ENCODE measurements at places on chromosomes 16 and 17. TPM values are rescaled to one million over a fixed set of nuclear protein-coding genes. Genes with fewer than 3 reads are reported as not detected.

HES7 gene
- not detected for total RNA-seq

- peak; percentile 92 for DNase-seq
These were observed 2.1 kb downstream of the SCARF1 start for GRCh38 chr17:1643293-1643998.

DNA sequence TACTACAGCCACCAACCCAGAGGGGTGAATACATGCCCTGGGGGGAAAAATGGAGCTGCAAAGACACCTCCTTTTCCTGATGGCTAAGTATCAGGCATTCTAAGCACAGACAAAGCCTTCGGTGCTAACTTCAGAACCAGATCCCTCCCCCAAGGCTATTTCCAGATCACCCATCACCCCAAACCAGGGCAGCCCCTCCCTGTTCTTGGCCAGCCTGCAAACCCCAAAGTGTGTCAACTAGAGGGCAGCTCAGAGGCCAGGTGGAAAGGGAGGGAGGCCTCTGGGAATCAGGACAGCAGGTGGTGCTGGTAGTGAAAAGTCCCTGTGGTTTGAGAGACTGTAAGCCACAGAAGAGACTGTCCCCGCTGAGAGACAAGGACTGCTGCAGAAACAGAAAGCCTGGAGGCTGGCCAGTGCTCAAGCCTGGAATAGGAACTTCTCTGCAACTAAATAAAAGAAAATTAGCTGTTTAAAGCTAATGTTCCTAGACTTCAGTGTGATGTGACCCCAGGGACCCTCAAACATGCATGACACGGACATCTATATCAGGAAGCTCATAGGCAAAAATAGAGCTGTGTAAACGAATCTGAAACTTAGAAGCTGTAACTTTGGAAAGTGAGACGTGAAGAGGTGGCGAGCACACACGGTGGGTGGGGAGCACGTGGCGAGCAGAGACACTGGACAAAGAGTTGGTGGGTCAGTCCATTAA is 9.1 kb downstream of the TUBG1 start:
- peak; percentile 79 for DNase-seq

- no peak for DNase-seq
These were observed 933.6 kb upstream of the CDH8 start for GRCh38 chr16:62969711-62970318.

TMEM100 gene
- not detected for total RNA-seq

- no peak for DNase-seq
These were observed 12.8 kb upstream of the GFAP start for GRCh38 chr17:44928136-44928535.

ZKSCAN2 gene
- total RNA-seq, result 10.5 TPM

CCL4 gene
- total RNA-seq, result not detected

DNA sequence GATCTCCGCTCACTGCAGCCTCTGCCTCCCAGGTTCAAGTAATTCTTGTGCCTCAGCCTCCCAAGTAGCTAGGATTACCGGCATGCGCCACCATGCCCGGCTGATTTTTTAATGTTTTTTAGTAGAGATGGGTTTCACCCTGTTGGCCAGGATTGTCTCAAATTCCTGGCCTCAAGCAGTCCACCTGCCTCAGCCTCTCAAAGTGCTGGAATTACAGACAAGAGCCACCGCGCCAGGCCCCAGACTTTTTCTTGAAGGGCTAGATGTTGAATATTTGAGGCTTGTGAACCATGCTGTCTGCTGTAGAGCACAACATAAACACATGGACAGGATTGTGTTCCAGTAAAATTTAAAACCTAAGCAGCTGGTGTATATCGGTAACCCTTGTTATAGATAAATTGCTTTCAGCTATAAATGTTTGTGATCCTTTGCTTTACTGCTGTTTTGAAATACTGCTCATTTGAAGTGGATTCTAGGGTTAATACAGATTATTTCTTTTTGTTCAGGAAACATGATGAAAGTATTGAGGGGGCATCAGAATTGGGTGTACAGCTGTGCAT is 12.4 kb downstream of the WSB1 start:
- DNase-seq, result no peak

DNA sequence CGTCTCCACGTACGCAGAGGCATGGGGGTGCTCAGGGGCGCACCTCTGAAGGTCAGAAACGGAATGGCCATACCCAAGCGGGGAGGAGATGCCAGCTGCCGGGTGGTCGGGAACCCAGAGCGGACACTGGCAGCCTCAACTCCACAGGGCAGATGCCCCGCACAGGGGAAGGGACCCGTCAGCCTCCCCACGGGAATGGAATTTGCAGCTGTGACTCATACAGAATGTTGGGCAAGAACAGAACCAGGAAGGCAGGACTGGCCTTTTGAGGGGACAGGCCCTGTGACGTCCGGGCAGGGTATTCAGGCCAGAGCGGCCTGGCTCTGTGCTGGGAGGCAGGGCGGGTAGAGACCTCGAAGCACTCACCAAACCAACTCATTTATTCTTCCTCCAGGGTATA is 7.5 kb downstream of the TK1 start:
- DNase-seq, result no peak

DNA sequence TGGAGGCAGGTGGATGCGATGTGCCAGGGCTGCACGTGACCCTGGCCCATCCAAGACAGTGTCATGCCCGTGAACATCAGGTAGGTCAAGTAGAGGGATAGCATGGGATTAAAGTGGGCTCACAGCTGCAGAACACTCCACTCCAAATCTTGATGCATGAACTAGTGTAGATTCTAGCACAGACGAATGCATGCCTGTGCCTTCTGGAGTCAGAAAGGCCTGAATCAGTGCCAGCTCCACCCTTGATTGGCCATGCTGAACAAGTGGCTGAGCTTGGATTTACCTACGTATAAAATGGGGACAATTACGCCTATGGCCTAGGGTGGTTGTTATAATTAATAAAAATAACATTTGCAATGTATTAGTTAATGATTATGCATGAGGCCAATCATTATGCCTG is 10.6 kb downstream of the IRX3 start:
- no peak for DNase-seq

CCDC144A gene
- 17.0 TPM for total RNA-seq
